ENCODE measurements at places on chromosomes 3 and 15.

GRCh38 chr3:196193736-196194541 is 17.3 kb downstream of the ZDHHC19 start:
- peak; percentile 99 for DNase-seq

GRCh38 chr15:61376516-61376915 is 147.4 kb upstream of the RORA start:
- DNase-seq = no peak

DNA sequence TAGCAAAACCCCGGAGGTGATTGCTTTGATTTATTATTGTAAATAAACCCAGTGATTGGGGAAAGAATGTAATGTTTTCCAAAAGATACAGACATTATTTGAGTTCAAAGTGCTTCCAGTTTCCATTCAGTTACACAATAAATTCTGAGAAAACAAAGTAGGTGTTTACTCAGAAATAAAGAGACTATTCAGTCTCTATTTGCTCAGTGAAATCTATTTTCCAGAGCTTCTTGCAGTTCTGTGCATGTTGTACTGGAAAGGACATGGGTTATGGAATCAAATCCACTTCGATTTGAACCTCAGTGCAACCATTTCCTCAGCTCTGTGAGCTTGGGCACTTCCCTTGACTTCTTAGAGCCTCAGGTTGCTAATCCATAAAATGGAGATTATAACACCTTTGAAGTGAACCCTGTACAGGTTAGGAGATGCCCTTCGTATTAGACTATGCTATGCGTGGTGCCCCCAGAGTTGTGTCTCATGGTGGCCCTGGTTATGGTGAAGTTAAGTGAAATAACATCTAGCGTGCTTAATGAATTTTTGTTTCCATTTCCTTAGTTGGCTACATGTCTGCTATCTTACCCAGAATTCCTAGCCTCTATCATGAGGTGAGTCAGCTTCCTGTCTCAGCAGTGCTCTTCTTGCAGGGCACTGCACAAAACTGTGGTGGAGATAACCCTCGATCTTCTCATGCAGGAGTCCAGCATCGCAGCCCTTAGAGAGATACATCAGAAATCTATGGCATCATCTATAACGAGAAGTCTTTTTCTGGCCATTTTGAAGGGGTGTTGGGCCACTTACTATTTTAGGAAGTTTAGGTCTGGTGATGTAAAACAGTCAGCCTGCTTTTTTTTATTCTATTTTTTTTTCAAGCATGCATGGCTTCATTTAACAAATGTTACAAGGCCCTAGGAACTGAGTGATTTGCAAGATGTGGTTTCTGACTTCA is 97.7 kb downstream of the RPL39L start:
- DNase-seq = peak; percentile 77

DNA sequence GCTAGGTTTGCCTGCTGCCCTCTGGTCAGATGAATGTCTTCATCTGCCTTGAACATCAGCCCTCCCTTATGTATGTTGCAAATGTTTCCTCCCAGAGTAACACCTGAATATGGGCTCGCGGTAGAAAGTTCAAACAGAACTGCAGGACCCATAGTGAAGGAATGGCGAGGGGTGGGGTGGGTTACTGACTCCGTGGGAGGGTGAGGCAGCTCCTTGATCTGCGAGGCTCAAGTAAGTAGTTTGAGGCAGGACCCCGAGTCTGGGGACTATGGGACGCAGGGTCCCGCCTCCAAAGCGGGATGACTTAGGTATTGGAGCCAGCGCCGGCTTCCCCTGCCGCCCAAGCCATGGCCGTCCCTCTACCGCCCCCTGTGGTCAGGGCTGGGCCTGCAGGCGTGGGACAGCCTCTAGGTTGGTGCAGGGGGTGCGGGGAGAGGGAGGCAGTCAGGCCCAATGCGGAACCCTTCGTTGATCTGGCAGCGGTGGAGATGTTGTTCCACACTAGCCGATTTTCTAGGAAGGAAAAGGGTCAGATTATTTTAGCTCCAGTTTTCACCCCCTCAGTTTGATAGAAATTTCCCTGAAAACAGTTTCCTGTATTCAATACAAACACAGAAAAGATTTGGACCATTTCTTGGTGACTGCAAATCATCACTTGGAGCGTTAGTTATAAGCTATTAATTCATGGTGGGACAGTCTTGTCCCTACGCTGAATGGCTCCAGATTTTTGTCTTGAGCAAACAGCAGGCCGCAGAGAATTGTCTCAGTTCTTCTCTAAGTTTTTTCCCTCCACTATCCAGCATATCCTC is 72.3 kb downstream of the CORO2B start:
- DNase-seq = peak; percentile 58

- no peak for DNase-seq
These were observed 241.2 kb downstream of the NTRK3 start for GRCh38 chr15:88015228-88015860.

DNA sequence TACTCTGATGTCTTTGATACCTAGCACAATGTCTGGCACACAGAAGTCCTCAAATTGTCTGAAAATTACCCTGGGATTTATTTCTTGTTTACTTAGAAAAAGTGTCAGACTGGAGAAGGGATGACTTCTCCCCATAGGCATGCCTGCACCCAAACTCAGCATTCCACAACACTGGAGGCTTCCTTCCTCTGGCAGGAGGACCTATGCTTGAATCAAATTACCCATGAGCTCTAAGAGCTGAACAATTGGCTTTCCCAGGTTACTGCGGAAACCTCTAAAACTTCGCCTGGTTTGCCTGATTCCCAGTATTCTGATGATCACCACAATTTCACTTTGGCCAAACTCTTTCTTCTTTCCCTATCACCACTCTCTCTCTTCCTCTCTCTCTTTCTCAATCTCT is 217.4 kb downstream of the DIPK2A start:
- DNase-seq = no peak

- no peak for DNase-seq
These were observed 540 bp upstream of the RSRC1 start for GRCh38 chr3:158109295-158109803.

DNA sequence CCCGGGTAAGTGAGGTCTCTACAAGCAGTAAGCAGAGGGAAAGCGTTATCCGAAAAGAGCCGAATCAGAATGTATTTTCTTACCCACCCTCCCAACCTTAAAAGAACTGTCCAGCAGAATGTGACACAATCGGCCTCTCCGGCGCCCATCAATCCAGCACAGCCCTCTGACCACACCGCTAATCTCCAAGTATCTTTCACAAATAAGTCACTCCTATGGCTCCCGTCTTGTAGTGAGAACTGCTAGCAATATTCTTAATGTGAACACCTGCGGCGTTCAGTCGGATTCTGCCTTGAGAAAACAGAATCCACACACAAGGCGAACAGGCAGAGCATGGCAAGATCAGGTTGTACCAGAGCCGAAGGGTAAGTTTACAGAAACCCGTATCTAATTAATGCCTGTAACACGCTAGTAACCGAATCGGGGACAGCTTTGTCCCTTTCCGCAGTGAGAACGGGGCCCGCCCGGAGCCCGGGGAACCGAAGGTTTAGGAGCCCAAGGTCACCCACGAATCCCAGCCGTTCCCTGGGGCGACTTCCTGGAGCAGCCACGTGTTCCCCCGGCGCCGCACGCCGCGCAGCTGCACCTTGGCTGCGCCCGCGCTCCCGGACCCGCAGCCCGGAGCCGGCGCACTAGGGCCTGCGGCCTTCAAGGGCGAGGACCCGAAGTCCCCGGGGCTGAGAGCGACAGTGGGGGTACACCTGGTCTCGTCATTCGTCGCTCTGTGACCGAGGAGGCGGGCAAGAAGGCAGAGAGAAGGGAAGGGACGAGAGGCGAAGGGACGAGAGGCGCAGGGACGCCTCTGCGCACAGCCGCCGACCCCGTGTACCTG is 672 bp downstream of the TFRC start:
- DNase-seq = peak; percentile 70

DNA sequence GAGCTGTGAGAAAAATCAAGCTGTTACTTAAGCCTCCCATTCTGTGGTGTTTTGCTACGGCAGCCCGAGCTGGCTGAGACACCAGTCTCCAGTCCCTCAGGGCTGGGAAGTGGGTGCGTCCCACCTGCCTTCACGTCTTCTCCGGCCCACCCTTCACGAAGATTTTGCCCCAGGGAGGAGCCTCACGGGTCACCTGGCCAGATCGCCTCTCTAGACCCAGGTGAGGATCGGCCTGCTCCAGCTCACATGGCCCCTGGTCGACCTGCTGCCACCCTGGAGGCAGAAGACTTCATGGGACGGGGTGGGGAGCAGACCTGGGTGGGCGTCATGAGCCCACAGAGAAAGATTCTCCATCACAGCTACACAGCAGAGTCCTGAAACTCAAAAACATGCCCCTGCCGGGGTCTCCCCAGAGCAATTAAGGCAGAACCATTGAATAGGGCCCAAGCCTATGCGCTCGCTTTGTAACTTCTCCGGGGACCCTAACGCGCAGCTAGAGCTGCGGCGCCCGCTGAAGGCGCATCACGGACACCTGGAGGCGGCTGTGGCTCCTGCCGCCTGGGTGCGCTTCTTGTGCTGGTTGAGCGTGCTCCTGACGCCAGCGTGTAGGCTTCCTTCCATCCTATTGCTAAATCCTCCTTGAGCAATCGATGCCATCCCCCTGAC is 92.6 kb upstream of the ALDH1A3 start:
- DNase-seq = no peak

DNA sequence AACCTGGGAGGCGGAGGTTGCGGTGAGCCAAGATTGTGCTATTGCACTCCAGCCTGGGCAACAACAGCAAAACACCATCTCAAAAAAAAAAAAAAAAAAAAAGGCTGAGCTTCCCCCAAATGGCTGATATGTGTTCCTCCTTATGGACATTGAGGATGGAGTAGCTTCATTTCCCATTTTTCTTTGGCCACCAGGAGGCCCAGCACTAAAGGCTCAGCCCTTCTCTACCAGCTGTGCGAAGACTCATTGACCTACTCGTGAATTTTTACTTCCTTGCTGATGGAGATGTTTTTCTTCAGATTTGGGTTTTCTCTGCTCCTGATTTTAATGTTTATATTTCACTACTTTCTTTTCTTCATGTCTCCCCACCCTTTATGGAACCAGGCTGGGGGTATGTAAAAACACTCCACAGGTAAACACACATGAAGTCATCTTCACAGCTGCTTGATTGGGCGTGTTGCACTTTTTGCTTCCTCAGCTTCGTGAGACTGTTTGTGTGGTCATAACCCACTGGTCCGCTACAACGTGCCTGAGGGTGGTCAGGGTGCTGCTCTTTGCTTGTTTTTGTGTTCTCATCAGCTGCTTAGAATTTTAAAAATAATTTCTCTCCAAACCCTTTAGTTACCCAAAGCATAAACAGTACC is 13.5 kb downstream of the SEMA4B start:
- no peak for DNase-seq

DNA sequence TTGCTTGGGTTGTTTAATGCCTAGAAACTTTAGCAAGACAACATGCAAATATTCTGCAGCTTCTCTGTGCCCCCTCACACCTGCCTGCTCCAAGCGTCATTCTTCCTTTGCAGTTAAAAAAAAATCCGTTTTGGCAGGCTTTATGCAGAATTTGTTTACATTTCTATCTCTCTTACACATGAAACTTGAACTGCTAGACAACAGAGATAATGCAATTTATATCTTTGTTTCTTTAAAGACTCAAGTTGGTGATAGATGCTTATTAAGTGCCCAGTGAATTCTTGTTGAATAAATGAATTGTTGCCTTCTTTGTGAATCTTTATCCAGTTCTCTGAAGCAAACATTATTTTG is 53.2 kb downstream of the CHST2 start:
- no peak for DNase-seq

DNA sequence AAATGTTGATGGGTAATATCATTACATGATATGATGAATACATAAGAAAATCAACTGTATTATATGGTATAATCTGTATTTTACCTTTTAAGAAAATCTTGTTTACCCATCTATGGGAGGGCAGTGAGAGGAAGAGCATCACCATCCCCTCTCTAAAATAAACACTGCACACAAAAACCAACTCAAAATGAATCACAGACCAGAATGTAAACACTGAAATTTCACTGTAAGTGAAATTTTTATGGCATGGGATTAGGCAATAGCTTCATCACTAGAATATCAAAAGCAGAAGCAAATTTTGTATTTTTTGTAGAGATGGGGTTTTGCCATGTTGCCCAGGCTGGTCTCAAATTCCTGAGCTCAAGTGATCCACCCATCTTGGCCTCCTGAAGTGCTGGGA is 26.2 kb downstream of the IFT80 start:
- no peak for DNase-seq

- DNase-seq = no peak
These were observed 25.3 kb downstream of the PLA2G4D start for GRCh38 chr15:42069025-42069424.

- no peak for DNase-seq
These were observed 82.2 kb upstream of the SATB1 start for GRCh38 chr3:18507333-18507732.

GRCh38 chr3:72488738-72489035 is 359.6 kb downstream of the SHQ1 start:
- DNase-seq = no peak

GRCh38 chr3:179953993-179954870 is 82.5 kb downstream of the PEX5L start:
- DNase-seq = no peak

DNA sequence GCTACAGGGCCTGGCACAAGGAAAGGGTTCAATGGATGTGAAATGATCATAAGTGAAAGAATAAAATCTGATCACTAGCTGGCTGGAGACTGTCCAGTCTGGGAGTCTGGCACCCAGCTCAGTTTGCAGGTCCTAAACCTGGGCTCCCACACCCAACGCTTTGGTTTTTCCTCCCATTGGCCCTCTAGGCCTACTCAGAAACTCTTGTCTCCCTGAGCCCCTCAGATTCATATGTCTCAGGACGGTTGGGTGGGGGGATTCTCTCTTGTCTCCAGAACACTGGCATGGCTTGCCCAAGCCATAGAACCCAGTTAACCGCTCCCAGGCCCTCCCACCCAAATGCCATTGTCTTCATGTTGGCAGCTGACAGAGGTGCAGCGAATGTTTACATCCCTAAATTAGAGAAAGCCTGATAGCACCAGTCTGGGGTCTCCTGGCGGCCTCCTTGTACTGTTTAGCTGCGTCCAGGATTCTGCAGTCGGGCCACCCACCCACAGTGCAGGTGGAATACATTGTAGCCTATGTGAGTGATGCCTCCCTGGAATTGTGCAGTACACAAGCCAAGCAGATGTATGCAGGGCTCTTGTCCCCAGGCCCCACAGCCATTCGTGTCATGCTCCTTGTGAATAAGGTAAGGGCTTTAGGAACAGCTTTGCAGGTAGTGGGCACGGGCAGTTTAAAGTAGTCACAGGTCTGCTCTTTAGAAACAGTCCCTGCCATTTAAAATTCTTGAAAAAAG is 266.3 kb downstream of the XXYLT1 start:
- DNase-seq = no peak

- DNase-seq = peak; percentile 50
These were observed 243.2 kb downstream of the EDEM1 start for GRCh38 chr3:5430701-5431100.

DNA sequence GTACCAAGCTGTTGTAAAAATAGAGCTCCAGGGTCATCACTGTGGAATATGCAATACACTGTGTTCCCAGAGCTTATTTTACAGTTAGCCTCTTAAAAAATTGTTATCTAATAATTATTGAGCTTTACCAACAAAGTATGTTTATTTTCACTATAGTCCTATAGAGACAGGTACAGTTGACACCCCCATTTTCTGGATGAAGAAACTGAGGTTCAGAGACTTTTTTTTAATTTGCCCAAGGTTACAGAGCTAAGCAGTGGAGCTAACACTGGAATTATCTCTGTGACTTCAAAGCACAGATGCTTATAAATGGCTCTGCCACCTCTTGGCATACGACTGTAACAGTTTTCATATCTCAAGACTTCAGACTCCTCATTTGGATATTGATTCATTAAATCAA is 126.4 kb downstream of the FEZF2 start:
- DNase-seq = no peak
